ENCODE measurements at places on chromosomes 5 and 9.

DNA sequence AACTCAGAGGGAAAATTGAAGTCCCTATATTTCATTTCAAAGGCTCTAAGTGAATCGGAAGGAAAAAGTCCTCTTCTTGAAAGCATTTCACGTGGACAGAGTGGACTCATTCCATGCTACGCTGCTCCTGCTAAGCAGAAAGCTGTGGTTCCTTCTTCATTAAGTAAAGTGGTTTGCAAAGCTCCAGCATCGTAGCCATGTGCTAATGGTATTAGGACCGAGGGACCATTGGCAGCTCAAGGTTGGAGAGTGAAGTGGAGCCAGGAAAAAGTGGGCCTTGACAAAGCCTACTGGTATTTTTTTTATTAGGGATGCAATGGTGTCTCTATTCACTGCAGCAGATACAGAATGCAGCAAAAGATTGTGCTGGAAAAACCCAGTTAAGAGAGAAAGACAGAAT is 16.4 kb upstream of the SEMA4D start:
- DNase-seq = no peak

DNA sequence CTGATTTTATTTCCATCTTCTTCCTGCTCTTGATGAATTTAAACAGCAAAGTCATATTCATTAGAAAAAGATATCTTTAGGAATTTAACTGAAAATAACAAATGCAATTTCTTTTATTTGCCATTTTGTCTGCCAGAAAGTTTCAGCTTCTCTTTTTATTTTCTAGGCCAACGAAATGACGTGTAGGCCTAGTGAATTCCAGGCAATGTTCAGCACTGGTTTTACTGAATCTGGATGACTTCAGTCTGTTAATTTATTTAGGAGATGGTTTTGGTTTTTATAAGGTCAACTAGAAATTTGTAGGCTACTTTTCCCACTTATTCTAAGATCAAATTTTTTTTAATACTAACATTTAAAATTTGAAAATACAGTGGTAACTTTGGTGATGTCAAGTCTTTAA is 129.1 kb upstream of the VCAN start:
- DNase-seq = no peak

DNA sequence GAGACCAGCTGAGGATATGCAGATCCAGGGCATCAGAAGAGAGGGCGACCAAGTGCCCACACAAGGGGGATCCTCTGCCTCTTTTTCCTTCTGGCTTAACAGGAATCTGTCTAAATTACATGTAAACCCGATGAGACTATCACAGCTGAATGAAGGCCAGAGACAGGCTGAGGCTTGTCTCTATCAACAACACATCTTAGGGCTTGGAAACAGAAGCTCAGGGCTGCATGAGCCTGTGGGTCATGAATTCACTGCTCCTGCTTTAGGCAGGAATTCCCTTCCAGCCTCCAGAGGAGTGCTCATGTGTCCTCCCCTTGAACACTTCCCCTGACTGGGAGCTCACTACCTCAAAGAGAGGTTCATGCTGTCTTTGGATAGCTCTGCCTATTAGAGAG is 106.1 kb upstream of the PHYKPL start:
- no peak for DNase-seq

DNA sequence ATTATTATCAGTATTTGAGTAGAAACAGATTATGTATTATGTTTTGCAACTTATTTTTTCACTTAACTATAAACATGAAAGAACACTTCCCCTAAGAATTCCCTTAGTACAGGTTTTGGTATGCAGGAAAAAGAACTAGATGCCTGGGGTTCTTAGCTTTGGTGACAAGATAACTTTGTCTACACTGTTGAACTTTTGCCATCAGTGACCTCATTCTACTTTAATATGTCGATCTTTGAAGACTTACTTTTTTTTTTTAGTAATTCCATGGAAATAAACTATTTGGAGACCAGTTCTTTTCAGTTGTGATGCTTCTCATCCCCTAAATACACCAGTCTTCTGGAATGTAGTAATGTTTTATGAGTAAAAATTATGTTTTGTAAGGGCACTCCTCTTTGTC is 34.3 kb downstream of the ZNF462 start:
- no peak for DNase-seq

GRCh38 chr9:114370968-114371320 is 16.8 kb downstream of the AKNA start:
- DNase-seq = no peak

- DNase-seq = no peak
These were observed 25.6 kb downstream of the RRAGA start for GRCh38 chr9:19074836-19075235.

DNA sequence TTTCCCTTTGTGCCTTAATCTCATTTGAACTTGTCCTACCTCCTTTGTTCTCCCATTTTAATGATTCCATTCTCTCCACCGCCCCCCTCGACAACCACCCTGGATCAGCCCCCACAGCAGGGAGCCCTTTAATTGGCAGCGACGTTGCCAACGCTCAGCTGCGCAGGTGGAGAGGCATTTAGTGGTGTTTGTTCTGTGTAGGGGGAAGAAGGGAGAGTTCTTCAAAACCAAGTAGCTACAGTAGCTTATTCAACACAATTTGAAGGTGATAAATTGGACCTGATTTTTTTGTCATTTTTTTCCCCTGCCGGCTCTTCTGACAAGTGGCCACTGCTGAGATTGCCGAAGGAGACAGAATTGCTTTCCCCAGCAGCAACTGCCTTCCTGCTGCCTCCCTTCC is 499.1 kb downstream of the CDK5RAP2 start:
- DNase-seq = no peak

DNA sequence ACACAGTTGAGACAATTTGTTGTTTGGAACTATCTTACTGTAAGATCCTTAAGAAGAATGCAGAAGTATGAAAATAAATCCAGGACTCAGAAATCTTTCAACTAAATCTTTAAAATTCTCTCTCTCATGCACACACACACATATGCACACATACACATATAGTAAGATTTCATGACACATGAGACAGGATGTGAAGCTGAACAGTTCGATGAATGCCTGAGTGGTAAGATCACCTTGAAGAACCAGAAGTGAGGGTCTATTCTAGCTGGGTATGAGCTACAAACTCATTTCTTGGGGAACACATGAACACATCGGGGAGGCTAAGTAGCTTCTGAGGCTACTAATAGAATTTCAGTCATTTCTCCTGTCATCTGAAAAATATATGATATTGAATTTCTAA is 153.6 kb downstream of the TMC1 start:
- DNase-seq = no peak

GRCh38 chr5:103254921-103255320 is 3.6 kb upstream of the MACIR start:
- DNase-seq = no peak

DNA sequence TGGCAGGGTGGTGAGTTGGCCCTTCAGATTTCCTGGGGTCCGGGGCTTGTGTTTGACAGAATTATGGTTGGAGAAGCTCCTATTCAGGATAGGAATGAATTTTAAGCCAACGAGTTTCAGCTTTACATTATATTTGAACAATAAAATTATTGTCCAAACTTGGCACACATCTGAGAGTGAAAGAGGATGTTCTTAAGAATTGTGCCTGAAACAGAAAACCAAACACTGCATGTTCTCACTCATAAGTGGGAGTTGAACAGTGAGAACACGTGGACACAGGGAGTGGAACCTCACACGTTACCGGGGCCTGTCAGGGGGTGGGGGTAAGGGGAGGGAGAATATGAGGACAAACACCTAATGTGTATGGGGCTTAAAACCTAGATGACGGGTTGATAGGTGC is 111.8 kb upstream of the ACTBL2 start:
- no peak for DNase-seq
